ENCODE measurements at places on chromosomes 2 and 18.

DNA sequence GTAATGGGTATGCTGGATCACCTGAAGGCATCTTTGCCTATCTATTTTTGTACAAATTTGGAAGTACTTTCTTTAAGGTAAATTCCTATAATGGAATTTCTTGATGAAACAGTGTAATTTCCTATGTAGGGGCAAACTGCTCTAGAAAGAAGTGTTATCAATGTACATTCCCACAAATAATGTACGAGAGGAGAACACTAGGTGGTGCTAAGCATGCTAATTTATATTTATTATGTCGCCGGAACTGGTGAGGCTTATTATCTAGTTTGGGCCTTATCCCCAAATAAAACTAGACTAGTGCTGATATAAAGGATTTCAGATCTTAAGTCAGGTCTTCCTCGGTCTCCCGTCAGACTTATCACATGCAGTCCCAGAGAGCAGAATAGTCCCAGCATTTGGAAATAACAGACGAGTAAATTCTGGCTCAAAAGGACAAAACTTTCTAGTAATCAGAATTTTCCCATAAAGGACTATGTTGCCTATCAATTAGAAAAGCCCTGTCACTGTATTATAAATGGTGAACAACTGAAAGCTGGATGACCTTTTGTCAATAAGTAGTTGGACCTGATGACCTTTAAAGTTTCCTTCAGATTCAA is 86.9 kb upstream of the RBBP8 start:
- DNase-seq = peak; percentile 35

GRCh38 chr2:100623033-100623715 is 60.4 kb downstream of the PDCL3 start:
- no peak for DNase-seq

- no peak for DNase-seq
Measured at GRCh38 chr2:187709065-187709464, 154.8 kb upstream of the TFPI start.

DNA sequence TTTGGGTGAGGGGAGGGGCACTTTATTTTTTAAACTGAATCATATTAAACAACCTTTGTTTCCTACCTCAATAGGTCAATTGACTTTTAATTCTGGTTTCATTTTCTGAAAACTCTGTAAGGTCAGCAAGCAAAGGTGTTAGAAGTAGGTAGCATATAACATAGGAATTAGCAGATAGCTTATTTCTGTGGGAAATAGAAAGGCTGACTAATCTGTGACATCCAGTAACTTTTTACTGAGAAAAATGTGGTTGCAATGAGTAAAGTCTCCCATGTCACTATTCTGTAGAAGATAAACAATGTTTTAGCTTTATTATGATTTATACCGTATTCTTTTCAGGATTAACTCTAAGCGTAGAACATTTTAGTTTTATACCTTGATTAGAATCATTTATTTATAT is 240.4 kb downstream of the PLCL1 start:
- no peak for DNase-seq

GRCh38 chr2:173982918-173983317 is 17.7 kb upstream of the SP3 start:
- no peak for DNase-seq

DNA sequence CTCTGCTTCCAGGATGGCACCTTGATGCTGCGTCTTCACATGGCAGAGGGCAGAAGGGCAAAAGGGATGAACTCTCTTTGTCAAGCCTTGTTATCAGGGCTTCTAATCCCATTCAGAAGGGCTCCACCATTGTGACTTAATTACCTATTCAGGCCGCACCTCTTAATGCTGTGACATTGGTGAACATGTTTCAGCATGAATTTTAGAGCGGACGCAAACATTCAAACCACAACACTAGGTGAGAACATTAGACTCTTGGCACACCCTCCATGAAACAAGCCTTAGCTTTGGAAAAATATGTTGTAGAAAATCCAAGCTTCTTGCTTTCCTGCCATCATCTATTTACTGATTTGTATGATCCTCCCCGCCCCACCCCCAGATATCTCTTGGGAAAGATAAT is 17.9 kb downstream of the DAW1 start:
- no peak for DNase-seq

DNA sequence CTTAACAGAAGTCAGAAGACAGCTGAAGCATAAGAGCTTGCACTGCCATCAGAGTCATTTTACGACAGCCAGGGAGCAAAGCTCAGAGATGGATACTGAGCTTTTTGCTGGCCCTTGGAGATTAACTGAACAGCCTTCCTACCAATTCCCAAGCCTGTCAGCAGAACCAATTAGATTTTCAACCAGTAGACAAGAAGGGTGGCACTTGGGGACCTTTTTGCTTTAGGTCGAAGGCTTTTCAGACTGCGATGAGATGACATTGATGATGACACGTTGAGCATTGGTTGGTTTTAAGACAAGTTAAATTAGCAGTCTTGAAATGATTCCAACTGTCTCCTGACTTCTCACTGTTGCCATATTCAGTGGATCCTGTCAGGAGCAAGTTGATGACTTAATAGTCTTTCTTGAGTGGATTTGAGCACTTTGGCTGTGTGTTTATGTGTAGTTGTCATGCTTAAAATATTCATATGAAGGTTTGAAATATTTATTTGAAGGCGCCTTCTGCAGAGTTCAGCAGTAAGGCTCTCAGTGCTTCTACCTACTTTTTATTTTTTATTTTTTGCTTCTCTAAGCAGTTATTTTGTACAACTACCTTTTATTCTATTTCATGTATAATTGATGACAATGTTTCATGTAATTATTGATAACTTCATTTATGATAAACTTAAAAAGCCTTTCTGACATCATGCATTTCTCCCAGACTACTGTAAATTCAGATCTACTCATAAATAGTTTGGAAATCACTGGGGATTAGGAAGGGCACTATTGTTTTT is 256.7 kb downstream of the CAMKMT start:
- DNase-seq = no peak

DNA sequence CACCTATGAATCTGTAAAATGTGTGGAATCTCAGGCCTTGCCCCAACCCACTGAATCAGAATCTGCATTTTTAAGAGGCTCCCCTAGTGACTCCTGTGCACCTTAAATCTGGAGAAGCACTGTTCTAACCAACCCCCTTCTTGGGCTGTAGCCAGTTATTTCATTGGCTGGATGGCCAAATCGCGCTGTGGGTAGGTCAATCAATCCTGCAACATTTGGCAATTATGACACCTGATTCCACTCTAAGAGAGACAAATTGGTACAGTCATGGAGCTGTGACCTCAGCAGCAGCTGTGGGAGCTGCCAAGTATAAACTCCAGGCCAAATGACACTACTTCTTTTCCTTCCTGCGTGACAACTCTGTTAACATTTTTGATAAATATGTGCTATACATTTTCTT is 208.7 kb downstream of the CLIP4 start:
- DNase-seq = peak; percentile 22

- no peak for DNase-seq
Measured at GRCh38 chr18:65752625-65753325, 2.0 kb downstream of the CDH7 start.

GRCh38 chr2:173119069-173119807 is 43.6 kb downstream of the MAP3K20 start:
- DNase-seq = no peak

DNA sequence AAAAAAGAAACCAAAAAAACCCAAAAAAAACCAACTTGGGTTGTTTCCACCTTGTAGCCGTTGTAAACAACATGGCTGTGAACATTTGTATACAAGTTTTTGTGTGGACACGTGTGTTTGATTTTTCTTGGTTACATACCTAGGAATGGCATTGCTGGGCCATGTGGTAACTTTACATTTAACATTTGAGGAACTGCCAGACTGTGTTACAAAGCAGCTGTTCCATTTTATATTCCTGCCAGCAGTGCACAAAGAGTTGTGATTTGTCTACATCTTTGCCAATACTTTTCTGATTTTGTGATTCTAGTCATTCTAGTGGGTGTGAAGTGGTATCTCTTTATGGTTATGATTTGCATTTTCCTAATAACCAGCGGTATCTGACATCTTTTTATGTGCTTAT is 22.5 kb downstream of the LPIN1 start:
- DNase-seq = no peak

DNA sequence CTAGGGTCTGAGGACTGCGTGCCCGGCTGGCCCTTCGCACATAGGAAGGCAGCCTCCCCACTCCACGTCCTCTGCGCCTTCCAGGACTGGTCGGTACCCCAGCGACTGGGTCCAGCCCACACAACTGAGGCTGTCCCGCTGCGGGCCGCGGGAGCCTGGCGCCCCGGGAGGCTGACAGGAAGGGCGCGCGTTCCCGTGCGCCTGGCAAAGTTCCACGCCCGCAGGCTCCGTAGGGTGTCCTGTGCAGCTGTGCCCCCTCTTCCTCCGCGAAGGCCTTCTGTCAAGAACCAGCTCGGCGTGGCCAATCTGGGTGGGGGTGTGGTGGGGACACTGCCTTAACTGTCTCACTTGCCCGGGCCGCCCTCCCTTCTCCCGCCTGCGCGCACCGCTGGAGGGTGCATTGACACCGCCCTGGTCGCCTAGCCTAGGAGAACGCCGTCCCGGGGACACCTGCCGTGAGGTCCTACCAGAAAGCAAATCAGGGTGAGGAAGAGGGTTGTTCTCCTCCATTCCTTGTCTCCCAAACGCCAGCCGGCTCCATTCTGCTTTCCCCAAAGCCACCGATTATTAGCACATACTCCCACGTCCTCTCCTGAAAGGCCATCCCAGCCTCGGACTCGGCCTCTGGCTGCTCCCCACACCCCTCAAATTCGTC is 618 bp upstream of the LYPD1 start:
- DNase-seq = no peak

- DNase-seq = no peak
Measured at GRCh38 chr2:187900021-187900420, 345.8 kb upstream of the TFPI start.

GRCh38 chr2:15965564-15966019 is 25.2 kb downstream of the MYCN start:
- DNase-seq = no peak

DNA sequence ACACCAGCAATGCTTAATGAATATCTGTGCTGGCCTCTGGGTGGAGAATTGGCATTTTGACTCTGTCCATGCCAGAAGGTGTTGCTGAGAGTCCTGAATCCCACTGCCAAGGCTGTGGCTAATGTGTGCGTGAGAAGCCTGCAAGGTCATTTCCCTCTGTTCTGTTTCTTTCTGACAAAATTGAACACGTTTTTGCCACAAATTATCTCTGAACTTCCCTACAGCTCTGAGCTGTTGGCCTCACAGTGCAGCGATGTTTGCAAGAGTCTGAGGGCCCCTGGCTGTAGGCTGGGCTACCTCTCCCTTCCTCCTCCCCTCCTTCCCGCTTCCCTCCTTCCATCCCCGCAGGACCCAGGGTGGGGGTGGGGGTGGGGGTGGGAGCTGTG is 154.1 kb upstream of the HS6ST1 start:
- DNase-seq = no peak

DNA sequence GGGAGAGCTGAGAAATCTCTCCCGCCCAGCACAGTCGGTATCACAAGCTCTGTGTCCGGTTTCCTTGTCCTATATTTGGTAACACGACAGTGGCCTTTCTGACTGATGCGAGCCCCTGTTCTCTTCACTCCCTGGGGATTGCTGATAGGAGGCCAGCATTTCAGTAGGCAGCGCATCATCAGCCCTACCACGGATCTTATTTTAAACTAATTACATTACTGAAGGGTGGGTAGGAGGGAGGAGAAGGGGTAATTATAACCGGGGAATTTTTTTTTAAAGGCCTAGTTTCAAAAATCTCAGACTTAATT is 125.6 kb upstream of the LGALSL start:
- no peak for DNase-seq

DNA sequence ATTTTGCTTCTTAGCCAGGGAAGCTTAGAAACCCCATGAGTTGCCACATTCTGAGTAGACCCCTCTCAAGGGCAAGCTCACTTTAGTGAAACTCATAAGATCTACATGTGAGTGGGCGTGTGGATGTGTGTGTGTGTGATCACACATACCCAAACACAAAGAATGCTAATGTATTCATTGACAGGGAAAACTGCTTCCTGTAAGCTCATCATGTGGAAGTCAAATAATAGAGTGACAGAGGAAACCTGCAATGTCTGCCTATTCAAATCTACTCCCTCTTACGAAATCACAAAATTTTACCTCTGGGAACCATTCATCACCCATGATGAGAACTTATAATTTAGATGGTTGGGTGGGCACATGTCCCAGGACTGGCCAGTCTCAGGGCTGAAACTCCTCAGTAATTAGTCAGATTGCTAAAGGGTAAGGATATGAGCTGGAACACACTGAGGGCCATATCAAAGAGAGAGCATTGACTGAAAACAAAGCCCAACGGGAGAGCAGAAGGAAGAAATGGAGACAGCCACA is 94.5 kb upstream of the CCDC150 start:
- DNase-seq = no peak

DNA sequence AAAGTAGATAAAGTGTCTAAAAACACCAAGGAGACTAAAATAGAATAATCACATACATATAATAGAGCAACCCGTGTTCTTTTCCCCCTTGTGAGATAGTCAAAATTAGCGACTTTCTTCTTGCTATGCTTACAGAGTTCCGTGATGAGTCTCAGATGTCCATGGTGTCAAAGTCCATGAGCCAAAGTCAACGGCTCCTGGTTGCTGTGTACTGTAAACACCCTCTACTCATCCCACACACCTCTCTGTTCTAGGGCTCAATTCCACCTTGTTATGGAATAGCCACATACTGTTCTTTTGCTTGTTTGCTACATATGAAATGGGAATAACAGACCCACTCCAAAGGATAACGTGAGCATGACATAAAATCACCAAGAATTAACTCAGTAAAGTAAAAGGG is 52.5 kb downstream of the GAREM1 start:
- DNase-seq = no peak

DNA sequence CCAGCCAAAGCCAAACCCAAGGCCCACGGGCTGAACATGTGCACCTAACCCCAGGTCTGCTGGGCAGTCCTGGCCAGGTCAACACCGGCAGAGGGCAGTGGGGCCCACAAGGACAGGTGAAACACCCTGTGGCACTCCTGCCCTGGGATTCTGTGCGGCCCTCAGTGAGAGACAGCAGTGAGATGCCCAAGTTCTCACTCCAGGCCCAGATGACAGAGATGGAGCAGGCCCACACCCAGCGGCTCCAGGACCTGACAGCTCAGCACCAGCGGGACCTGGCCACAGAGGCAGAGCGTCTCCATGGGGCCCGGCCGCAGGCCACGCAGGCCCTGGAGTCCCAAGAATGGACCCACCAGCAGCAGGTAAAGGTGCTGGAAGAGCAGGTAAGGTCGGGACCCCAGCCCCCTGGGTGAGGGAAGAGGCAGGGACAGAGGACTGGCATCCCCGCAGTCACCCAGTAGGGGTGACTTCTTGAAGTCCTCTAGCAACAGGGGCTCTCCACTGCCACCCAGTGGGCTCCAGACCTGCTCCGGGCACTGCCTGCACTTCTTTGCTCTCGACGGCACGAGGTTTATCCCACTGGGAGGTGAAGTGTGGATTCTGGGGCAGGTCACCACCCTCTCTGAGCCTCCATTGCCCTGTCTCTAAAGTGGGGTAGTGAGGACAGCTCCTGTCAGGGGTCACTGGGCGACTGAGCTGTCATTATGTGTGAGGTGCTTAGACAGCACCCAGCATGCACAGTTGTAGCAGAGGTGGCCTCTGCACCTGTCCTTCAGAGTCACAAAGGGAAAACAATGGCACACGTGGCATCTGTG is 8.8 kb upstream of the SNED1 start:
- peak; percentile 43 for DNase-seq

- no peak for DNase-seq
Measured at GRCh38 chr2:30382995-30383394, 64.1 kb upstream of the LCLAT1 start.
